ENCODE measurements at places on chromosomes 11 and 22. TPM values are rescaled to one million over a fixed set of nuclear protein-coding genes. Genes with fewer than 3 reads are reported as not detected.
A peak's percentile ranks its signal among the peaks of the same experiment; 100 is the strongest.

GRCh38 chr11:78312712-78313111 lies 104.9 kb downstream of the GAB2 start:
- no peak for DNase-seq

DNA sequence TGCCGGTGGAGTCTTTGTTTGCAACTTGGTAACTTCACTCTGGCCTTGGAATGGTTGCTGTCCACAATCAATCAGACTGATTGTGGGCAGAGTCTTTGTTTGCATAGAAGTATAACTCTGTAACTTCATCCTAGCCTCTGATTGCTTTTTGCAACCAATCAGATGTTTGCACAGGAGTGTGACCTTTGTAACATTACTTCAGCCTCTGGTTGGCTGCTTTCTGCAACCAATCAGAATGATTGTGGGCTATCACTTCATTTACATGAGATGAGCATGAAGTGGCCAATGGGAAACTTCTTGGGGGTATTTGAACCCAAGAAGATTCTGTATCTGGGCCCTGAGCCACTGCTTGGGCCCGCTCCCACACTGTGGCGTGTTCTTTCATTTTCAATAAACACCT lies 79.6 kb upstream of the CLDN5 start:
- DNase-seq: no peak

GRCh38 chr11:105399511-105399910 lies 210.4 kb upstream of the GRIA4 start:
- no peak for DNase-seq

- DNase-seq: no peak
Measured at GRCh38 chr22:31161386-31161785, 1.4 kb downstream of the RNF185 start.

DNA sequence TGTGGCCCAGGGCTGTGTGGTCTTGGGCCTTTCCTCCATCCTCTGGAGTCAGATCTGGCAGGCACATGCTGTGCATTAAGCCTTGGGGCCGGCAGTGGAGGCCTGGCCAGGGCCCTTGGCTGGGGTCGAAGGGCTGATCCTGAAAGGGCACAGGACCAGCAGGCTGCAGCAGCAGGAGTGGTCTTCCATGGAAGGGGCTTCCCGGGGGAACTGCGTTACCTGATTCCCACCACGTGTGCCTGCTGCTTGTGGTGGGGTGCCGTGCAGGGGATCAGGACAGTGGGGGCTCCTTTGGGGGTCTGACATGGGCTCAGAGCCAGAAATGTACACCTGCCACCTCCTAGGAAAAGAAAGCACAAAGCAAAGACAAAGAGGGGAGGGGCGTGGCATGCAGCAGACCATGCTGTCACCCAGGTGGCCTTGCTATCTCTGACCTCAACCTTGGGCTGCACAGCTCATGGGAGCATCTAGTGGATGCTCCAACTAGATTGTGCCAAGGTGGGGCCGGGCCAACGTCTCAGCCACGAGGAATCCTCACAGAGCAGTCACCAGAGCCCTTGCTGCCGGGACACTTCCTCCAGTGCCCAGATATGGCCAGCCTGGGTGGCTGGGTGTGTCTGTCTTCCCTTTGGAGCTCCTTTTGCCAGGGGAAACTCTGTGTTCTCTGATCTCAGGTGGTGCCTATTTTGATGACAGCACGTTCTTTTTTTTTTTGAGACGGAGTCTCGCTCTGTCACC lies 17.9 kb upstream of the YPEL1 start:
- no peak for DNase-seq

DNA sequence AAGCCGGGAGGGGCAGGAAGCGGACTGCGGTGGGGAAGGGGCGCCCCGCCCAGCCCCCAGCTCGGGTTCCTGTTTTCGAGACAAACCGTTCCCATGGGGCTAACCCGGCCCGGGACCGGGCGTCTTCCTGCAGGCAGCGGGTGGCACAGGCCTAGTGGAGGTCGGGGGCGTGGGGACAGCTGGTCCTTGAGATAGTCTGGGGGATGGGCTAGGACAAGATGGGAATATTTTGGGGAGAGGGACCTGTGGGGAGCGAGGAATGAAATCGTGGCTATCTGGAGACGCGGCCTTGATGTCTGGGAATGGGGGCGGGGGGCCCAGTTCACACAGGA lies 1.2 kb upstream of the RASGRP2 start:
- no peak for DNase-seq

DNA sequence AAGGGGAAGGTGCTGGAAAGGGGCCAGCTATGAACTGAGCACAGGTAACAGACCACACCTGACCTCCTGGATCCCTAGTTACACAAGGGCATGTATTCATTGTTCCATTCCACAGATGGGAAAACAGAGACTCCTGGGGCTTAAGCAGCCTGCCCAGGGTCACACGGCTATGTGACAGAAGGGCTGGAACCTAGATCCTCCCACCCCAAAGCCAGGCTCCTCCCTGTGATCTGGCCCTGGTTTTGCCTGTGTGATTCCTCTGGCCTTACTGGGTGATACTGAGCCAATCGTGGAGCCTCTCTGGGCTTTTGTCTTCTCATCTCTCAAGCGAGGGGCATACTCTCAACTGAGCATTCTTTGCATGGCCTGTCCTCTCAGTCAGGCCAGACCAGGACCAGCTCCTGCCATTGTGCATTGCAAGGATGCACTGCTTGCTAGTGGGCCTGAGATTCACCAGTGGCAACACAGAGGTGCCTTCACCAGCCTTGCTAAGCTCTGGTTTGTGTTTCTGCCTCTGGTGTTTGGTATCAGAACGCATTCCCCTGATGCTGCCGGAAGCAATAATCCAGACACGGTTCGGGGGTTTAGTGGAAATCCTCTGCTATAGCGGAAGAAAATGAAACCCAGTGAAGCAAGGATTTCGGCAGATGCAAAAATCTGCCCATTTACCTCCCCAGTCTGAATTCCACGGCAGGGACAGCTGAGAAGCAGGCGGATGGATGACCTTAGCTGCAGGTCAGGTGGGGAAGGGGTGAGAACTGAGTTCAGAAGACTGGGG lies 226.6 kb downstream of the ST3GAL4 start:
- peak; percentile 47 for DNase-seq

DNA sequence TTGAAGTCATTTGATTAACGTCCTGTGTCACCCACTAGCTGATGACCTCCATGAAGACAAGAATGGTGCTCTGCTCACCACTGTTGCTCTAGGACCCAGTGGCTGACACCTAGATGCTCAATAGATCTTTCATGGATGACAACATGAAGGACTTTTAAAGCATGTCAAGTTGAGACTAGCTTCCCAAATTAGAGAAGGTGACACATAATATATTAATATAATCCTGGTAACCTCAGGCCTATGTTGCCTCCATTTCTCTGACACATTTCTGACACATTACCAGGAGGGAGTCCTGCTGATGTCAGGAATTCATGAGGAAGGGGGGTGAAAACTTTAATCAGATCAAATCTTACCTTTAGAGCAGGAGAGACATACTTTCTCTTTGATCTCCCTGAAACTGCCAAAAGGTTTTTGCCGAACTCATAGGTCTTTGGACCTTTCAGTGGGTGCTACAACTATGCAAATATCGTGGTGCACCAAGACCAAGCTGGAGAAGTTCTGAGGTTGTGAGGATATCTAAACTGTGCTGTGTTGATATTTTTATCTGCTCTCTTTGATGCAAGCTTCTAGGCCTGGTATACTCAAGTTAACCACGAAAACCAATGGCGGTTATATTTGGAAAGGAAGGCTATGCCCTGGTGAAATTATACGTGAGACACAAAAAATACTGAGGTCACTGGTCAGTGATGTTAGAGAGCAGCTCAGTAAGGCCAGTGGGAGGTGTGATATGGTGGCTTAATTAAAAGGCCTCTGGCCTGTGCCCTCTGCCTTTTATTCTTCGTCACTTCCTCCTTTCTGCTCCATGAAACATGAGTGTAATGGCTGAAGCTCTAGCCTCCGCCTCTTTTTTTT lies 13.2 kb upstream of the AMPD3 start:
- DNase-seq: no peak

- DNase-seq: peak; percentile 25
Measured at GRCh38 chr22:49394116-49394785, 433.4 kb downstream of the BRD1 start.

DNA sequence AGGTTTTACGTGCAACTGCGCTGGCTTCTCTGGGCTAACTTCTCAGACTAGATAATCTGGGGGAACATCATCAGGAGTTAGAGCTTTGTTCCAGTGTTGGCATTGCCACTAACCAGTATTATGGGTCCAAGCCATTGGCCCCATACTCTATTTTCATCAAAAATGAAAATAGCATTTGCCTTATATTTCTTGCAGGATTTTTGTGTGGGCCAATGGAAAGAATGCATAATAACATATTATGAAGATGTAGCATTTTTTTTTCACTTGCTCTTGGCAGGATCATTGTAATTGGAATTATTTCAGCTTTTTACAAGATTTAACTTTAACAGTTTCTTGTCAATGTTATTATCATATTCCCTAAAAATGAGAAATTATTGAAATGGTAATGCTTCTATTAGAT lies 16.1 kb downstream of the ARHGAP42 start:
- no peak for DNase-seq

GRCh38 chr11:34120651-34121050 lies 15.2 kb downstream of the NAT10 start:
- no peak for DNase-seq

DNA sequence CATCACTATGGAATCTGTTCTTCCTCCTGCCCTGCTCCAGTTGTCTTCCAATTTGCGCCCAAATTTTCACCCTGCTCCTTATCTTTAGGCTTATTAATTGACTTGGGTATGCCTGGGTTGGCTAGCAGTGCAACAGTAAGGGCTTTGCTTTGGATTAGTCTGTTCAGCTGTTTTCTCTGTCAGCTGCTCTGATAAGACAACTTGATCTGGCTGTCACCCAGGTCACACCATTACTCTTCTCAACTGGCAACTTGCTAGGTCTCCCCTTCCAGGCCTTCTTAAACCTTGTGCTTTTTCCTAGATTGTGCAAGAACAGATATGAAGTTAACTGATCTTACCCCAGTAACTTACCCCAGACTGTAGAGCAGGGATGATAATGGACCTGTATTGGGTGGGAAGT lies 357.8 kb upstream of the LARGE1 start:
- DNase-seq: no peak

DNA sequence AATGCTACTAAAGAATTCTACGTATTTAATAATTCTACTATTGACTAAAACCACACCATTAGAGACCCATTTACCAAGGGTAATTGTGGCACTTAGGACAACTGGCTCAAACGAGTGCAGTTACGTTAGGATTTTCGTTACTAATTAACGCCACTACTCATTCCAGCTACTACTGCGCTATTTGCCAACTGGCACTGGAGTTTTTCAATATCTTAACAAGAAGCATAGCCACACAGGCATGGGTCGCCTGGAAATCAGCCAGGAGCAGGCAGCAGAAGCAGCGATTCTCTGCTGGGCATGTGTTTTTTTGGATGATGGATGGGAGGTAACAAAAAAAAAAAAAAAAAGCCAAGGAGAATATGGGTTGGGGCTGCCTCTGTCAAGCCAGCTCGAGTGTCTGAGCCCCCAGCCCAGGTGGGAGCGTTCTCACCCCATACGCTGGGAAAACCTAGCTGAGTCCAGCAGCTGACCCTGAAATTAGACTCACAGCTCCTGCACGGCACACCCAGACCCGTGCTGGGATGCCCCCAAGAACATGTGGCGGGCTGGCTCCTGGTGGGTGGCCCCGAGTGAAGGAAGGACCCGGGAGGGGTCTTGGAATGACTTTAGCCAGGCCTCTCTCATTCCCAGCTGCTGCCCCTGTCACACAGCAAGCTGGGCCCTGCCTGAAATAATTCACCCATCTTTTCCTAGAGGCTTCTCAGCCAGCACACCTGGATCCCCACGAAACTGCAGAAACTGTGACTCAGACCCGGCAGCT lies 214.0 kb downstream of the BRD1 start:
- no peak for DNase-seq

DNA sequence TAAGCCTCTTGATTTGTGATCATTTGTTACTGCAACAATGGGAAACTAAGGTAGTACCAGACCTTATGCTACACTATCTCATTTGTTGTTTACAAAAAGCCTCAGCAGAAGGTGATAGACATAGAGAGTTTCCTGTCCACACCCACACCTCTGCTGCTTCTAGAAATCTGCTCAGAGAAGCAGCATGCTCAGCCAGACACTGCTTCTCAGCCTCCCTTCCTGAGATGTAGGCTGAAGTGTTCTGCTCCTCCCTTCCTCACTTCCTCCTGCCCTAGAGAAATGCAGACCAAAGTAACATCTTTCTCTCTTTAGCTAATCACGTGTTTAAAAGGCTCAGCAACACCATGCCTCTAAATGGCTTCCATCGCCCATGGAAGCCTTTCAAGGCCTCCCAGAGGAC lies 88.4 kb downstream of the SLC1A2 start:
- no peak for DNase-seq

GRCh38 chr11:61528114-61528513 lies 19.6 kb downstream of the LRRC10B start:
- DNase-seq: no peak

DNA sequence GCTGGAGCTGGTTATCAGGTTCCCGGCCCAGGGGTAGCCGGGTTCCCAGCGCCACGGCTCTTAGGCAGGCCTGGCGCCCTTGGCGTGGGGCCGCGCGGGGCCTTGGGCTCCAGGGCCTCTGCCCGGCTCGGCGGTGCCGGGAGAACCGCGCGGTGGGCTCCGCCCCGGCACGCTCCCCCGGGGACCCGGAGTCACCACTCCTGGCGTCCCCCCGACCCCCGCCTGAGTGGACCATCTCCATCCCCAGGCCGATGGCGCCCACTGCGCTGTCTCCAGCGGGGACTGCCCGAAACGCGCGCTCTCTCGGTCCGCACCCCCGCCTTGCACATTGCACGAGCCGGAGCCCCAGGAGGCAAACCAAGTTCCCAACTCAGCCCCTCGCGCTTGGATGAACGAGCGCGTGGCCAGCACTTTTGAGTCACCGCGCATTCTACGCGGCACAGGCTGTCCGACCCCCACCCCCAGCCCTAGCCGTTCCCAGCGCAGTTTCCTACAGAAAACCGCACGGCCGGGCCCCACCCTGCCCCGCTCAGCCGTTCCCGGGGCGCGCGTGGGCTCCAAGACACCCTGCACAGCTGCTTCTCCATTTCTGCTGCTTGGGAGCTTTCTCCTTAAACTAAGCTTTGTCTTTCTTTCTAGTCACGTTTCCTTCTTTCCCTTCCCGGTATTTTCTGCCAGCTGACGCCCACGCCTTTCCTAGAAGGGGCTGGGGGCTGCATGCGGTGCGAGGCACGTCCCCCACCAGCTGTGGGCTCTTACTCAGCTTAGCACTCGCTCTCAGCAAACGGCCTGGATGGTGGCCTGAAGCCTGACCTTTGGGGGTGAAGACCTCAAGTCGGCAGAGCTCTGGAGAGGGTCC lies 650 bp upstream of the CHID1 start:
- DNase-seq: peak; percentile 60

- no peak for DNase-seq
Measured at GRCh38 chr11:63896071-63896470, 20.9 kb downstream of the RCOR2 start.

GRCh38 chr22:39529487-39529851 lies 3.1 kb downstream of the RPS19BP1 start:
- no peak for DNase-seq

GRCh38 chr11:39247570-39248137 lies 2211.8 kb downstream of the LRRC4C start:
- no peak for DNase-seq

PHF21B gene
- total RNA-seq: 60.3 TPM

INPP5J gene
- 4.7 TPM for total RNA-seq

TMEM191C gene
- total RNA-seq: 4.2 TPM

SPDYC gene
- 0.44 TPM for total RNA-seq

ACRV1 gene
- not detected for total RNA-seq

SNX19 gene
- 32.9 TPM for total RNA-seq

PRR33 gene
- not detected for total RNA-seq

CHEK1 gene
- total RNA-seq: 119 TPM

SOX6 gene
- total RNA-seq: 0.15 TPM

CCDC90B gene
- total RNA-seq: 35.9 TPM

SYT12 gene
- 2.1 TPM for total RNA-seq

PTPN5 gene
- 1.4 TPM for total RNA-seq

SLN gene
- not detected for total RNA-seq

ADORA2A gene
- total RNA-seq: 3.5 TPM

OR8D4 gene
- not detected for total RNA-seq
